Epithelial cell of proximal tubule (primary cell): ENCODE measurements at places on chromosomes 1 and 21. TPM values are rescaled to one million over a fixed set of nuclear protein-coding genes. Genes with fewer than 3 reads are reported as not detected.

DNA sequence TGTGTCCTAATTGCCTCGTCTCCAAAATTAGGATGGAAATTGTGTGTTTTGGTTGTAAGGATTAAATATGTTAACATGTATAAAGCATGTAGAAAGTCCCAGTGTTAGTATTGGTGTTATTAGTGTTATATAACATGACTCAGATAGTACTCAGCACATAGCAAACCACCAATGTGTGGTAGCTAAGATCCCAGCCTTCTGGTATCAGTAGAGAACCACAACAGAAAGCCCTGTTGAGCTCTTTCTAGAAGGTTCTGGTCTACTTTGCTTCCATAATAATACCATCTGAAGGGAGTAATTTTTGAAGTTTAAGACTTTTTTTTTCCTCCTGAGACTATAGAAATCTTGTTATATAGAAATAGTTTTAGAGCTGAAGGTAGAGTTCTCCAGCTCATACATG lies 259.3 kb upstream of the SGIP1 start:
- no peak for DNase-seq

GRCh38 chr1:110007046-110007830 lies 22.7 kb downstream of the AHCYL1 start:
- no peak for DNase-seq

DNA sequence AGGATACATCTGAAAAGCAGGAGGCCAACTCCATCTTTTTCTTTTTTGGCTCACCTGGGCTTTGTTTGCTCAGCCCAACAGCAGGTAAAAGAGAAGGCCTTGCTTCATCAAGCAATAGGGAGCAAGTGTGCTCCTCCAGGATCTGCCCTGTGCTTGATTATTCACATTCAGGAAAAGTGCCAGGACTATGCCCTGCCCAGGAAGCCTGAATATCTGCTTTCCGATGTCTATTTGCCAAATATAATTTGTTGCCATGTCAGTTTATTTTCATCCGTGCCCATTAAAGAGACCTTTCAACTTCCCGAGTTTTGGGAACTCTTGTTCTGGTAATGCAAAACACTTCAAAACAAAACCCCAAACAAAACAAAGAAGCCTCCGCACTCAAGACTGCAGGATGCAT lies 185.3 kb downstream of the CDC7 start:
- no peak for DNase-seq

GRCh38 chr1:41740630-41741239 lies 178.0 kb downstream of the HIVEP3 start:
- no peak for DNase-seq

The UBE2U gene
- total RNA-seq, result not detected in 2 replicates
